ENCODE measurements at places on chromosomes 4 and X.

- no peak for DNase-seq
Observed at GRCh38 chr4:124768596-124769365, 56.2 kb upstream of the ANKRD50 start.

- peak; percentile 56 for DNase-seq
Observed at GRCh38 chr4:153497091-153497531, 31.0 kb downstream of the TMEM131L start.

GRCh38 chrX:69073241-69073640, 92.0 kb downstream of the PJA1 start:
- DNase-seq, result no peak

DNA sequence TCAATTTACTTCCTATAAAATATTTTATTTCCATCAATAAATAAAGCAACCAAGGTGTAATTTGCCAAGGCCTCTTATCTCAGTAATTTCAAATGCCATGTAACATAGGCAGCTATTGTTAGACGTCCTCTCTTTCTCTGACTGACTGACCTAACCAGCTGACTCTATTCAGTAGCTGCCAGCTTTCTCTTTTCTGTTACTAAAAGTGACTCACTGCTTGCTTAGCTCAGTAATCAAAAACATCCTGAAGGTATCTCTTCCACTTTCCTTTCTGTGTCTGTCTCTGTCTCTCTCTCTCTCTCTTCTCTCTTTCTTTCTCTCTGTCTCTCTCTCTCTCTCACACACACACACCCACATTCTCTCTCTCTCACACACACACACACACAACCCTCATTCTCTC, 134.2 kb downstream of the SPOCK3 start:
- DNase-seq, result no peak

GRCh38 chr4:26931451-26931850, 70.8 kb downstream of the STIM2 start:
- DNase-seq, result no peak

All from hematopoietic multipotent progenitor cell treated with erythropoietin and hydrocortisone succinate and interleukin-3 and kit ligand, for 15 days (in vitro differentiated cells).